ENCODE measurements at places on chromosomes 6 and 20.
A peak's percentile ranks its signal among the peaks of the same experiment; 100 is the strongest.

DNA sequence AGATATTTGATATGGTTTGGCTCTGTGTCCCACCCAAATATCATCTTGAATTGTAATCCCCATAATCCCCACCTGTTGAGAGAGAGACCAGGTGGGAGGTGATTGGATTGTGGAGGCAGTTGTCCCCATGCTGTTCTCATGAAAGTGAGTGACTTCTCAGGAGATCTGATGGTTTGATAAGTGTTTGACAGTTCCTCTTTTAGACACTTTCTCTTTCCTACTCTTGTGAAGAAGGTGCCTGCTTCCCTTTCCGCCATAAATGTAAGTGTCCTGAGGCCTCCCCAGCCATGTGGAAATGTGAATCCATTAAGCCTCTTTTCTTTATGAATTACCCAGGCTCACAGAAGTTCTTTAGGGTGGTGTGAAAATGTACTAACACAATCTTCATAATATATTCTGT is 1404.0 kb upstream of the ADGRB3 start:
- DNase-seq: no peak

GRCh38 chr6:151869345-151869744 is 61.9 kb downstream of the ESR1 start:
- DNase-seq: no peak

DNA sequence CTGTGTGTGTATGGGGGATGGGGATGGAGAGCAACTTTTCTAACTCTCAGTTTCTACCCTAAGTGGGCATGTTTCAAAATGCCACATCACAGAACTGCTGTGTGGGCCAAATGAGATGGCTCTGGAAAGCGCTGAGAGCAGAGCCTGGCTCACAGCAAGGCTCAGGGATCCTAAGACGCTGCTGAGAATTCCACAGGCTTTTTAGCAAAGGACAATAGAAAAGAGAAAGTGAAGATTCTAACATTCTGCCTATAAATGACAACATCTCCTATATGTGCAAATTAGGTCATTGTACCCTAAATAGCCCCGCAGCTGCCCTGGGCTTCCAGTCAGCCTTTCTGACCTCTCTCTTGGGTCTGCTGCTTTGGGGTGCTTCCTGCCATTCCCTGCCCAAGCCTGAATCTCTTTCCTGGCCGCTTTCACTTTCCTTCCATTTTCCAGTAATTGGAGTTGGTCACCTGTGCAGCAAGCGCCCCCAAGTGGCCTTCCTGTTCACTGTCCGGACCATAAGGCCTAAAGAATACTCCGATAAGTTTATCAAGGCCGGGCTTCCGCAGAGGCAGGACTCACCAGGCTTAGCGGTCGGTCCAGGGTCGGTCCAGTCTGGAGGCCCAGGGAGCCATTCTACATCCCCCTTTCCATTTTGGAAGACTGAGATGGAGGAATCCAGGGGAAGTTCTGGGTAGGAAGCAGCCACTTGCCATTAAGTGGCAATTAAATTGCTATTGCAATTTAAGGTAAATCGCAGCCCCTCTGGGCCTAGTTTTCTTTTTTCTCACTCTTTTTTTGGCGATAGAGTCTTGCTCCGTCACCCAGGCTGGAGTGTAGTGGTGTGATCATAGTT is 6.7 kb upstream of the DDR1 start:
- DNase-seq: peak; percentile 88

- no peak for DNase-seq
Observed at GRCh38 chr20:48231253-48231930, 446.1 kb upstream of the SULF2 start.

DNA sequence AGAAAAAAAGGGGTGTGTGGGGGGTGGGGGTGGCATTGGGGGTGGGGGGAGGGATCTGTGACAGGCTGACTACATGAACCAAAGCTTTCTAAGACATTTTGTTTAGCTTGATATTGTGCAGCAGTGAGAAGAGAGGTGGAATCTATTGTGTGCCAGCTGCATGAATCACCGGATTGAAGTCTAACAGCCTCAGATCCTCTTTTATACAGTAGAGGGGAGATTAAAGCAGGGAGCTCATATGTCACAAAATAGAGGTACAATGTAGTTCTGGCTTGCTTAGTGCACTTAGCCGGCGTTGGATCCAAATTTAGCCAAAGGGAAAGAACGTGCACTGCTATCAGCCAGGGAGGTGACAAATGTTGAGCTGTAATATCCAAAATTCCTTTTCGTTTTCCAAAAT is 404.2 kb upstream of the CITED2 start:
- DNase-seq: peak; percentile 79

DNA sequence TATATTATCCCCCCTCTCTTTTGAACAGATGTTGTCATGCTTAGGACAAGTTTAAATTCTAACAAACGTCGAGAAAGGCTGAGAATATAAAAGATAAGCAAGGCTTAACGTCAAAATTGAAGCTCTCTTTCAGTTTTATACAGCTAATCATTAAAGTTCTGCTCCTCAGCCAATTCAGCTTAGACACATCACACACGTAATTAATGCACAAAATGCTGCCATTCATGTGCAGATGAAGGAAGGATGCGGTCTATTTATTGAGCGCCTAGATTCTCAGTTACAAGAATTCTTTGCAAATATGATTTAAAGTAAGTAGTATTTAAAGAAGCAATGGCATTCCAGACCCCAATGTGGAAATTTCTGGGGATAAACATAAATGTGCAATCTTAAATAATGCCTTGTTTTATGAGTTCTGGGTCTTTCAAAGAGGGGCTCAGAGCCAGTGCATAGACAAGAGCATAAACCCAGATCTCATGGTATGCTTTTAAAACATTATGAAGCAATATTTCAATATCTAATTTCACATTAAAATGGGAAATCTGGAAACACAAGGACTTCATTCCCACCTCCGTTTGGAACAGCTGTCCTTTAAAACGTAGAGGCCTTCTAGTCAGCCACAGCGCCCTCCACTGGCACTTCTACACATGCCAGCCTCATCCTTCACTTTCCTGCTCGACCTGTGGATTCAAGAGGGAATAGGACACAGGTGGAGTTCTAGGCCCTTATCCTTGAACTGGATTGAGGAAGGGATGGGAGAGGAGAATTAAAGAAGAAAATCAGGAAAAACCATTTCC is 85.8 kb downstream of the LYRM4 start:
- no peak for DNase-seq

GRCh38 chr6:1250489-1251197 is 61.3 kb upstream of the FOXQ1 start:
- no peak for DNase-seq

DNA sequence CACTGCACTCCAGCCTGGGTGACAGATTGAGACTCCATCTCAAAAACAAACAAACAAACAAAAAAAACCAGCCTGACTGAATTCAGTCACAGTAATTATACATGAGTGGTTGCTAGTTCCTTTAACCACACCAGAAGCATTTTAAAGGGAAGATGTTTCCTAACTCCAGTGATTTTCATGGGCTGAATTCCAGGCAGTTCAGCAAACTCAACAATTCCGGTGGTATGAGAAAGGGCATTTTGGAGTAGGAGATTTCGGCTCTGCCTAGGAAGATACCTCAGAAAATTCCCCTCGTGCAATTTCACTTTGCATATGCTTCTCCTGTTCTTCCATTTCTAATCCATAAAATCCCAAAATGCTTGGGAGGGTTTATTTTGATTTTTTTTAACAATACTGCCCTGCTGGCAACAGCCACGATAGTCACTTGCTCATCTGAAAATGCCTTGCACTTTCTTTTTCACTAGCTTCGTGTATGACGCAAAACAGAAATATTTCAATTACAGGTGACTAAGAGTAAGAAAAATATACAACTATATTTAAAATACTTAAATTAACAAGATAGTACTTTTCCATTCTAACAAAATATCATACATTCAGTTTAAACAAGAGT is 48.3 kb upstream of the IPCEF1 start:
- no peak for DNase-seq

DNA sequence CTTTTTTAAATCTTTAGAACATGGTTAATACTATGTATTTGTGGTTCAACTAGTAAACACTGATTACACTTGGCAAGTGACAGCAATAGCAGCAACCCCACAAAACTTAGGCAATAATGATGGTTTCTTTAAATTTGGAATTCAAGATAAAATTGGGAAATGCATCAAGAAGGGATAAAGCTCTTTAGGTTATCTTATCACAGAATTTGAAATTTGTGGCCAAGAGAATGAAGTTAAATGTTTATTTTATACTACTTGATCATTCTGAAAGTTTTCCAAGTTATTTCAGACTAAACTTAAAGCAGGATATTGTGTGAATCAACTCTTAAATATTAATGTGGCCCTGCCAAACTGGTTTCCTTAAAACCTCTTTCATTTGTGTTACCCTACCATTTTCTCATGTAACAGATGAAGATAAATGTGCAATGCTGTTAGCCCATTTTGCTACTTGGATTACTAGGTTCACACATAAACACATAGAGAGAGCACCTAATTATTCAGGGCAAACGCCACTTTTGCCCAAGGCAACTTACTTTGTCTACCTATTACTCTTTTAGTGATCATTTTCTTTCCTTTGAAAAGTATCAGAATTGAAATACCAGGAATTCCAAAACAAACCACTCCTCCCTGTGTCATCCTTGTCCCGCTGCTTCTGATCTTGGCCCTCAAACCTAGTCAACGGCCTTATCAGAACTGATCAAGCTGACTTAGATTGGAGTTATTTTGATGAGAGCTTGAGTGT is 186.7 kb upstream of the TENT5A start:
- DNase-seq: no peak

- DNase-seq: no peak
Observed at GRCh38 chr6:15250187-15251168, 4.6 kb downstream of the JARID2 start.

- DNase-seq: no peak
Observed at GRCh38 chr6:72206606-72207005, 320.3 kb downstream of the RIMS1 start.

- DNase-seq: no peak
Observed at GRCh38 chr6:63804381-63804956, 168.9 kb downstream of the PHF3 start.

DNA sequence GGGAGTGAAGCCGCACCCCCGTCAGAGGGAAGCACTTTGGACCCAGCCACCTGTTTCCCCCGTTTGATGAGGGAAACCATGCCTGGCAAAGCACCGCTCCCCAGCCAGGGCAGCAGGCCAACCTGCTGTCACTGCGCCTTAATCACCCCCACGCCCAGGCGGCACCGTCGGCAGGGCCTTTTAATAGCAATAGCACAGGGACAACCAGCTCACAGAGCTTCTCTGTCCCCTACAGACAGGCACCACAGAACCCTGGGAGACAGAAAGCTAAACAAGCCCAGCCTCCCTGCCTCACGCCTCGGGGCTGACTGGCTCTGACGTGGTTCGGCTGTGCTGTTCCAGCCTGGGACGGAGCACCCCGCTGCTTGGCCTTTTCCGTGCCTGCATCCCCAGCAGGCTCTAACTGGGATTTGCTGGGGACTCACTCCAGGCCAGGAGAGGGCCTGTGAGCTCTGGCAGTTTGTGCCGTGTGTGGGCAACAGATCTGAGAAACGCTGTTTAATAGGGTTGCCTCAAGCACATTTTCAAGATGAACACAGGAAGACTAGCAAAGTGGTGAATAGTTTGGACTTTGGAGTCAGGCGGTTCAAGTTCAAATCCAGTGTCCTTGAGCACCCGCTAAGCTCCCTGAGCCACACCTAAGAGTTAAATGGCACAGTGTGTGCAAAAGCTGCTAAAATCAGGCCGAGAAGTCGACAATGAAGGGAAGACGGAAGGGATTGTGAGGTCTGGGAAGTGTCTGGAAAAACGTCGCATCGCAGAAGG is 223.8 kb downstream of the NRN1 start:
- DNase-seq: no peak

DNA sequence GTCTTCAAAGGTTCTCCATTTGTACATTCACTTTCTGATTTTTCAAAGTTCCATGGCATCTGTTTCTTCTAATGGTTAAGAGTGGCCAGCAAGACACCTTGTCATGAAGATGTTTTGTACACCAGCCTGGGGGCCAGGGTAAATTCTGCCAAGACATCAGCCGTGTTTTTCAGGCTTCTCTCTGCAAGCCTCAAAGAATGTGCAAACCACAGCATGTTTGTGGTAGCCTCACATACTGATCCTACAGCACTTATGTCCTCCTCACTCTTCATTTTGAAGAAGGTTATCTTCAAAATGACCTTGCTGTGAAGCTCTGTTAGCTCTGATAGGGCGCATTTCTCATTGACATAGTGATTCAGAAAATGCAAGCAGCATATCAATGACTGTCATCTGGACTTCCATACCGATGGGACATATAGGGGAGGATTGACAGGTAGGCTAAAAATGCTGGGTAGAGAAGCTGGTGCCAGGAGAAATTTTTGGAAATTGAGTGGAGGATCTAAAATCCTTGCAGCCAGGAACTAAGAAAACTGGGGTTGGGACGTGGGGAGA is 59.3 kb upstream of the SPTLC3 start:
- no peak for DNase-seq

DNA sequence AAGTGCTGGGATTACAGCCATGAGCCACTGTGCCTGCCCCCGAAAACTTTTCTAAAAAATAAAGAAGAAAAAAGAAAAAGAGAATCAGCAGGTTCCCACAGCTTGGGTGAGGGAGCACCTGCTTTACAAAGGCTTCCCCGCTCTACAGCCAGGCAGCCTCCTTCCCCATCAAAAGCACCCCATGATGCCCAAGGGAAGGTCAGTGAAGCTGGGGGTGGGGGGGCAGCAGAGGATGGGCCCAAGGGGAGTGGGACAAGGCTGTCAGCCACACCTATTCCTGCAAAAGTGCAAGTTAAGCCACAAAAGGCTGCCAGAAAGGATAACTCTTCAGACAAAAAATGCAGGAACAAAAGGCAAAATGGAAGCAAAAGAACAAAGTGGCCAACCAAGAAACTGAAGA is 72.5 kb downstream of the FAM50B start:
- DNase-seq: no peak

- DNase-seq: no peak
Observed at GRCh38 chr20:44137266-44137801, 49.7 kb downstream of the JPH2 start.

DNA sequence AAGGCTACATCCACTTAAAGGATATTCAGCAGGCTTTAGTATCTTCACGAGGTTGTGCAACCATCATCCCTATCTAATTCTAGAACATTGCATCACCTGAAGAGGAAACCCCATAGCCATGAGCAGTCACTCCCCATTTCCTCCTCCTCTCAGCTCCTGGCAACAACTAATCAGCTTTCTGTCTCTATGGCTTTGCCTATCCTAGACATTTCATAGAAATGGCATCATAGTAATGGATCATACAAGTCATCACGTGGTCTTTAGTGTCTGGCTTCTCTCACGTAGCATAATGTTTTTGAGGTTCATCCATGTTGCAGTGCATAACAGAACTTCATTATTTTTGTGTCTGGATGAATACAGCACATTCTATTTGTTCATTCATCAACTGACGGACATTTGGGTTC is 20.5 kb downstream of the SNAI1 start:
- DNase-seq: no peak

- no peak for DNase-seq
Observed at GRCh38 chr20:15642676-15643075, 930.6 kb downstream of the KIF16B start.

GRCh38 chr6:103723438-103724322 is 1136.0 kb downstream of the HACE1 start:
- no peak for DNase-seq

DNA sequence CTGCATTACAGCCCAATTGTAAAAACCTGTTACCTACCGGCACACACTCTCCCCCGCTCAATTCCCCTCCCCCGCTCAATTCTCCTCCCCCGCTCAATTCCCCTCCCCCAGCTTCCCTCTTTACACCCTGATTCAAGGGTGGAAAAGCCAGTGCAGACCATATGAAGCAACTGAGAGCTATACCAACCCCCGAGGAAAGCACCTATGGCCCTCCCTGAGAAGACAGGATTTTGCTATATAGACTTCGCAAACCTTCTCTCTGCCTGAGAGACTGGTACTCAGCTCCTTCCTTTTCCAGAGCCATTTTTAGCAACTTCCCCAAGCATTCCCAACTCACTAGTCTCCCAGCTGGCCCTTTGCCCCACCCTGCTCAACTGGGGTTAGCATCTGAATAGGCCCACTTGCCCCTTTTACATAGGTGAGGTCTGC is 7.6 kb downstream of the GNAS-AS1 start:
- no peak for DNase-seq

Data from NCI-H748 treated with DMSO at 0.1 percent for 48 hours (cell line).